BE2C (cell line): ENCODE measurements at places on chromosomes 5 and 9.
A peak's percentile ranks its signal among the peaks of the same experiment; 100 is the strongest.

DNA sequence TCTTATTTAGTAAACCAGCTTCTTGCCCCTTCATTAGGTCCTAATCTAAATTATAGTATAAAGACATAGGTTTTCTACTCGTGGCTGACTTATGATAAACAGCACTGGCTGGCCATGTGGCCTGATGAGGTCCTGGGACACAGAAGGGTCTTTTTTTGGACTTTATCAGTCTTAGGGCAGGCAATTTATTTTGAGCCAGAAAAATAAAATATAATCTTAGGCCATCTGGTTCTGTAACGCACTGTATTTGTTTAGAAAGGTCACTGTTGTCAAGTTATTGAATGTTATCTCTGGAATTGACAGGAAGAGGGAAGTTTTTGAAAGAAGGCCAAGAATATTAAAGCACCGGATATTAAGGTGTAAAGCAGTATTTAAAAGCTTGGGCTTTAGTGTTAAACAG lies 53.9 kb downstream of the RFX3 start:
- peak; percentile 15 for DNase-seq

DNA sequence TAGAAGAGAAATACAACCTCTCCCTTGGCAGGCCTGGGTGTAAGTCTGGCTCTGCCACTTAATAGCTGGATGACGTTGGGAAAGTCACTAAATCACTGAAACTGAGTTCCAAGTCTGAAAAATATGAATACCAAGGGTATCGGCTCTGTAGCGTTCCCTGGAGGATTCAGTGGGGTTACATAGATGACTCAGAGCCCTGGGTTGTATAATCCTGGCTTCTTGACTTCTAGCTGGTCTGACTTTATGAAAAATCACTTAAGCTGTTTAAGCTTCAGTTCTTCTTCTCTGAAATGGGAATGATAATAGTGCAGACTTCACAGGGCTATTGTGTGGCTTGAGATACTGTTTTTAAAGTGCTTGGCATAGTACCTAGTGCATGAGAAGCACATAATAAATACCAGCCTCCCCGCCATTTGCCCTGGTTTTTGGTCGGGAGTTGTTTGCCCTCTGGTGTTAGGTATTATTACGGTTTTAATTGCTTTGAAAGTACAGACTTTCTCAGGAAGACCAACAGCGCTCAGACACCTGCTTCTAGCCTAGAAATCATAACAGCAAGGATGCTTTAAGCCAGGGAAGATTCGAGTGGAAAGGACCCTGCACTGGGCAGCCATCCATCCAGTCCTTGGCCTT lies 43.0 kb downstream of the CYFIP2 start:
- DNase-seq, result no peak

DNA sequence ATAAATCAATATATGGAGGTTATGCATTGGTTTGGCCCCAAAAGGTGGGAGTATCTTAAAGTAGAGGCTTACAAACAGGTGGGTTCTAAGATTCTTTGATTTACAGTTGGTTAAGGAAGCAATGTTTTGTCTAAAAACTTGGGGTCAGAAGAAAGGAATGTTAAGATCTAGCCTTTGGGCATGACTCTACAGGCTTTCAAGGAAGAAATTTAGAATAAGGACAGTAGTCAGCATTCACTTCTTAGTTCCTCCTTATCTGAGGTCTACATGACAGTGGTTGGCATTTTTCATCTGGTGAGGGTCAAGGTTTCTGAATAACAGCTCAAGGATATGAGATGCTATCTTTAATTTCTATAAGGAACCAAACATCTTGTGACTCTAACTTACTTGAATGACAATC lies 122.8 kb downstream of the CAMK4 start:
- no peak for DNase-seq

DNA sequence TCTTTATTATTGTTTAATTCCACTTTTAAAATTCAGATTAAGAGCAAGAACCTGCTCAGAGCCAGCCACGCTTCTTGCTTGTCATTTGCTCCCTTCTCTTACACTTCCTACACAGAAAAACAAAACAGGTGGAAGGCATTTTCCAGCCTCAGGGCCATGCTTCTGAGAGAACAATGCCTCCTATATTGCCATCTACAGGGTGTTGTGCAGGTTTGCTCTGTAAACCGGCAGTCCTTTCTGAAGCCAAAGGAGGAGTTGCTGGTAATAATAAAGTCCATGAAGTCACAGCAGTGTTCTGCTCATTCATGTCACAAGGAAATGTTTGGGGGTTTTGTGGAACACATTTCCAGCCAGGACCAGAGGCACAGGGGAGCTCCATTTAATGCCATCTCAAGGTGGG lies 16.1 kb upstream of the PRLR start:
- no peak for DNase-seq

DNA sequence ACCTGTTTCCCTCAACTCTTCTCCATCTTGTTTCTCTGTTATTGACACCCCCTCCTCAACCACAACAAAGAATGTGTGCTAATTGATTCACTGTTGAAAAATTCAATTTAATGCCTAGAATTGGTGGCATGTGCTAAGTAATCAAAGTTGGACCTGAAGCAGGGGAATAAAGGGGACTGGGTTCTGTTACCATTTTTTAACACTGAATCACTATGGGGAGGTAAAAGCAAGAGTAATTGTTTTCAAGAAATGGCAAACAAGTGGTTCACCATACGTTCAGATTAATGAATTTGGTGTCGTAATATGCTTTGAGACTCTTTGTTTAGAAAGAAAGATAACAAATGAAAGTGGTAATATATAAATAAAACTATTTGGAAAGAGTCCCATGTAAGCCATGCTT lies 17.0 kb upstream of the SSBP2 start:
- DNase-seq, result no peak
